ENCODE measurements at places on chromosomes 16 and 17.

- peak; percentile 1 for DNase-seq
Measured at GRCh38 chr16:2609827-2610470, 72.1 kb downstream of the PDPK1 start.

GRCh38 chr16:1782408-1783264, at the start of the genes NUBP2 and SPSB3:
NUBP2 (plus strand) TSS chr16:1782960; CDS start chr16:1783021, 61 bp downstream.
SPSB3 (minus strand) TSS chr16:1782571; CDS start chr16:1781483, 1,088 bp downstream.
- peak; percentile 99 for DNase-seq

GRCh38 chr16:19882646-19883045, 2.0 kb downstream of the GPRC5B start:
- no peak for DNase-seq

DNA sequence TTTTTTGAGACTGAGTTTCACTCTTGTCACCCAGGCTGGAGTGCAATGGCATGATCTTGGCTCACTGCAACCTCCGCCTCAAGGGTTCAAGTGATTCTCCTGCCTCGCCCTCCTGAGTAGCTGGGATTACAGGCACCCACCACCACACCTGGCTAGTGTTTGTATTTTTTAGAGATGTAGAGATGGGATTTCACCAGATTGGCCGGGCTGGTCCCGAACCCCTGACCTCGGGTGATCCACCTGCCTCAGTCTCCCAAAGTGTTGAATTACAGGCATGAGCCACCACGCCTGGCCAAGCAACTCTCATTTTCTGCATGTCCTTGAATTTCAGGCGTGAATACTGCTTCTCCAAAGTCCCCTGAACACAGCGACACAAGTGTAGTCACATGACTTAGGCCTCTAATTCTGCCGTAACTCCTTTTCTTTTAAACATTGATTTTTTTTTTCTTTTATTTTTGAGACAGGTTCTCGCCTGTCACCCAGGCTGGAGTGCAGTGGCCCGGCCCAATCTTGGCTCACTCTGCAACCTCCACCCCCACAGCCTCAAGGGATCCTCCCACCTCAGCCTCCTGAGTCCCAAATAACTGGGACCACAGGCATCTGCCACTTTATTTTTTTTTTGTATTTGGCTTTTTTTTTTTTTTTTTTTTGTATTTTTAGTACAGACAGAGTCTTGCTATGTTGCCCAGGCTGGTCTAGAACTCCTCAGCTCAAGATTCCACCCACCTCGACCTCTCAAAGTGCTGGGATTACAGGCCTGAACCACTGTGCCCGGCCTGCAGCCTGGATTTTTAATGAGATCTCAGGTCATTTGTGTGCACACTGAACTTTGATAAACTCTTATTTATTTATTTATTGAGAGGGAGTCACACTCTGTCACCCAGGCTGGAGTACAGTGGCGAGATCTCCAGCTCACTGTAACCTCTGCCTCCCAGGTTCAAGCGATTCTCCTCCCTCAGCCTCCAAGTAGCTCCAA, 124.6 kb downstream of the KCNJ18 start:
- DNase-seq, result no peak

GRCh38 chr17:151886-152859, 14.8 kb downstream of the SCGB1C2 start:
- DNase-seq, result no peak

Measured in activated CD4-positive, alpha-beta T cell treated with anti-CD3 and anti-CD28 coated beads for 36 hours (primary cell).